ENCODE measurements at places on chromosomes 11 and 22.

DNA sequence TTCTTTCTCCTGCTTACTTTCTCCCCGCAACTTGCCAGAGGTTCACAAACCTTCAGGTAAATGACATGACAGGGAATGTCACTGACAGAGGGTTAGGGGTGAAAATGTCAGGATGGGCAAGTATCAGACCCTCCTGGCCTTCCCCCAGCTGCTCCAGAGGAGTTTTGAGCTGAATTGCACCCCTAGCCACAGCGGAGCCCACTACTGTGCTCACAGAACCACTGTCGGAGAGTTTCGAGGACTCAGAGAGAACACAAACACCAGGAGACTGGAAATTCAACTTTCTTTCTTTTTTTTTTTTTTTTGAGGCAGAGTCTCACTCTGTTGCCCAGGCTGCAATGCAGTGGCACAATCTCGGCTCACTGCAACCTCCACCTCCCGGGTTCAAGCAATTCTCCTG lies 21.5 kb upstream of the P2RY2 start:
- no peak for DNase-seq

DNA sequence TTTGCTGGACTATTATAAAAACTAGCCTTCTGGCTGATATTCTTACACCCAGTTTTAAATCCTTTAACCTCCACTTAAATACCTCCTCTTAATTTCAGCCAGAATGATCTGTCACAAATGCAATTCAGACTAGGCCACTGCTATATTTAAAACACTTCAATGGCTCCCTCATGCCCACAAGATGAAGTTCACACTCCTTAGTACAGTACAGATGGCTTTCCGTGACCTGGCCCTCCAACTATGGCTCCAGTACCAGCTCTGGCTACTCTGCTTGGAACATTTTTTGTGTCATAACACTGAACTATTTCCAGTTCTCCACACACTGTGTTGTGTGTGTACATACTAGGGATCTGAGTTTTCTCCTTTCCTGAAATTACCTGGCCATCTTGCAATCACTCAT lies 353.4 kb downstream of the SOX6 start:
- DNase-seq: no peak

- no peak for DNase-seq
Measured at GRCh38 chr22:30876915-30877553, 91.5 kb downstream of the MORC2 start.

- DNase-seq: no peak
Measured at GRCh38 chr11:1889941-1890855, 1.5 kb downstream of the PRR33 start.

DNA sequence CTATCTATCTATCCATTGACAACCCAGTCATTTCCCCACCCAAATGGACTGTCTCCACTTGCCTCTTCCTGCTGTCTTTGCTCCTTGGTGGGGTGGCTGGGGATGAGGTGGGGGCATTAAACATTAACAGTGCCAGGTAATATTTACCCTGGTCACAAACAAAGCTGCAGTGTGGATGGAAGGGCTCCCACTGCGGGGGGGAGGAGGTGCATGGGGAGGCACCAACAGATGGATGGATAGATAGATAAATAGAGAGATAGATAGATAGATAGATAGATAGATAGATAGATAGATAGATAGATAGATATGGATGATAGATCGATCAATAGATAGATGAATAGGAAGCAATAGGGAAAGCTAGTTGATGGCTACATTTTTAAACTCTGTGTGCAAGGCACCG lies 2.3 kb upstream of the FXYD2 start:
- DNase-seq: no peak

- DNase-seq: no peak
Measured at GRCh38 chr11:100192181-100192580, 494.9 kb upstream of the ARHGAP42 start.

- no peak for DNase-seq
Measured at GRCh38 chr11:72294616-72295395, 50.8 kb upstream of the PHOX2A start.

DNA sequence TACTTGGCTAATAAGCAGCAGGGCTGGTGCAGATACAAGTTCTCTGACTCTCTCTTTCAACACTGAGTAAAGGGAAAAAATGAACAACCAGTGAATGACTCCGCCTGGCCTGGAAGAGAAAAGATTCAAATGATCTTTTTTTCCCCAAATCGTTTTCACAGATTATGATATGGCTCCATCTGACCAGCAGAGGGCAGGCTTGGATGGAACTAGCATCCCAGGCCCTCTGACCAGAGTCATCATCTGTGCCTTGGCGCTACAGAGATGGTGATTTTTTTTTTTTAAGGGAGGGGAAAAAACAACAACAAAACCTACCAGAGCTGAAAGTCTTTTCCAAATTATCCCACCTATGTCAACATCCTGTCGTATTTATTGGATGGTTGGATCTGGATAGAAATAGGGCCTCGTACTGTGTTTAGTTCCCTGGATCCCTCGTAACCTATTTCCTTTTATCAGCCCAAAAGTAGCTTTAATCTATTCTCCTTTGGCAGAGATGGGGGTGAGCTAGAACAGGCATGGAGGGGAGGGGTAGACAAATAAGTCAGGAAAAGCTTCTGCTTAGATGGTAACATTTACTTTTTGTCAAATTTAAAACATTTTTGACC lies 69.7 kb downstream of the PRSS23 start:
- peak; percentile 63 for DNase-seq

- DNase-seq: peak; percentile 22
Measured at GRCh38 chr11:35911616-35912165, 32.2 kb upstream of the LDLRAD3 start.

GRCh38 chr22:40410272-40410671 lies 39.9 kb downstream of the SGSM3 start:
- no peak for DNase-seq
